Stimulated activated CD8-positive, alpha-beta memory T cell treated with anti-CD3 and anti-CD28 coated beads, Interleukin-4, amount 100 ng/mL, for 4 hours (primary cell): ENCODE measurements at places on chromosomes 11 and 22.

- DNase-seq = no peak
Measured at GRCh38 chr11:124865902-124866851, 945 bp downstream of the ROBO3 start.

- no peak for DNase-seq
Measured at GRCh38 chr11:122197066-122197987, 81.3 kb upstream of the BLID start.

GRCh38 chr11:13045734-13046133 is 36.6 kb downstream of the RASSF10 start:
- no peak for DNase-seq

DNA sequence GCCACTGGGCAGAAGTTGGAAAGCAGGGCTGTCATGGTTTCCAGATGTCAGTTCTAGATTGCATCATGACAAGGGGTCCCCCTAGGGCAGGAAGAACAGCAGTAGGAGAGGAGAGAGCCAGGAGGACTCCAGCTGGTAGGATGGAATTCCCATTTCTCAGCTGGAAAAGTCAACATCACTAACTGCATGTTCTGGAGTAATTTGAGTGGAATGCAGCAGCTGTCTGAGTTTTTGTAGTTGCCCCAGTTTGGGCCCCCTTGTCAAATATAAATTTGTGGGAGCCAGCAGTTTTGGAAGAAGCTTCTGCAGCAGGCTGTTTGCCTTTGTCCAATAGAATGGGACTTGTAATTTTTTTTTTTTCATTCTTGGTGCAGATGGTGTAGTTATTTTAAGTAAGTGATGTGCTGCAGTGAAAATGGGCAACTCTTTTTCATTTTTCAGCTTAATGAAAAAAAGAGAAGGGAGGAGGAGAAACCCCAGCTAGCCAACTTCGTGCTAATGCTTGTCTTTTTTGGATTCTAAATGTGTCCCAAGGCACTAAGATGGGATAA is 86.9 kb downstream of the LDLRAD3 start:
- no peak for DNase-seq

GRCh38 chr11:118171269-118172062 is 5.0 kb downstream of the SCN2B start:
- DNase-seq = peak; percentile 28

DNA sequence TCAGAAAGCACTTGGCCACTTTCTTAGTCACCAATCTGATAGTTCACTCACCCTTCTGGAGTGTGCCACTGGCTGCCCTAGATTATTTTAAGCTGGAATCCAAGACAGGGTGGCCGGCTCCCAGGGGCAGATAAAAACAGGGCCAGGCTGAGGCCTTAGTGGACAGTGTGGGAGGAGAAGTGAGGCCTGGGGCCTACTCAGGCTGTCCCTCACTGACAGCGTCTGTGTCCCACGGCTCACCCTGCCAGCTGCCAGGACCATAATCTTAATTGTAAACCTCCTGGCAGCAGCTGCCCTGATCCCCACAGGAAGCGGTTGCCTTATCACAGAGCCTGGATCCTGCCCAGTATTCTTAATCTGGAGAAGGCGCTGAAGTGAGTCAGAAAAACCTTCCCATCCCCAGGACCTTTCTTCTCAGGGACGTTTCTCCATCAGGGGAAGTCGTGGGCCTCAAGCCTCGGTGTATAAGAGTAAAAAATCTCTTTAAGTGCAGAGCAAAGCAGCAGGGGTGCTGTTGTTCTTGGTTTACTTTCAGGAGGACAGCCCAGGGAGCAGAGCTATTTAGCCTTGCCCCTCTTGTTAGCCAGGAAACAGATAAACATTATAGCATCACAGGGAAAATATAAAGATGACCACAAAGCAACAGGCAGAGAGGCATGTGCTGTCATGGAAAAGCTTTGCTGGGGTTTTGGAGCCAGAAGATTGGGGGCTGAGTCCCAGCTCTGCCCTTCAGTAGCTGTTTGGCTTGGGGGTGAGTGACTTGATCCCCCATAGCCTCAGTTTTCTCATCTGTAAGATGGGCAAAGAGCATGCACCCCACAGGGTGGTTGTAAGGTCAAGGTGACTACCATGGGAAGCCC is 39.6 kb downstream of the TSPAN18 start:
- DNase-seq = no peak

GRCh38 chr11:16392616-16393015 is 36.3 kb upstream of the SOX6 start:
- no peak for DNase-seq

- no peak for DNase-seq
Measured at GRCh38 chr22:37186997-37187522, 987 bp downstream of the C1QTNF6 start.

- no peak for DNase-seq
Measured at GRCh38 chr22:40473703-40474102, 103.3 kb downstream of the SGSM3 start.

DNA sequence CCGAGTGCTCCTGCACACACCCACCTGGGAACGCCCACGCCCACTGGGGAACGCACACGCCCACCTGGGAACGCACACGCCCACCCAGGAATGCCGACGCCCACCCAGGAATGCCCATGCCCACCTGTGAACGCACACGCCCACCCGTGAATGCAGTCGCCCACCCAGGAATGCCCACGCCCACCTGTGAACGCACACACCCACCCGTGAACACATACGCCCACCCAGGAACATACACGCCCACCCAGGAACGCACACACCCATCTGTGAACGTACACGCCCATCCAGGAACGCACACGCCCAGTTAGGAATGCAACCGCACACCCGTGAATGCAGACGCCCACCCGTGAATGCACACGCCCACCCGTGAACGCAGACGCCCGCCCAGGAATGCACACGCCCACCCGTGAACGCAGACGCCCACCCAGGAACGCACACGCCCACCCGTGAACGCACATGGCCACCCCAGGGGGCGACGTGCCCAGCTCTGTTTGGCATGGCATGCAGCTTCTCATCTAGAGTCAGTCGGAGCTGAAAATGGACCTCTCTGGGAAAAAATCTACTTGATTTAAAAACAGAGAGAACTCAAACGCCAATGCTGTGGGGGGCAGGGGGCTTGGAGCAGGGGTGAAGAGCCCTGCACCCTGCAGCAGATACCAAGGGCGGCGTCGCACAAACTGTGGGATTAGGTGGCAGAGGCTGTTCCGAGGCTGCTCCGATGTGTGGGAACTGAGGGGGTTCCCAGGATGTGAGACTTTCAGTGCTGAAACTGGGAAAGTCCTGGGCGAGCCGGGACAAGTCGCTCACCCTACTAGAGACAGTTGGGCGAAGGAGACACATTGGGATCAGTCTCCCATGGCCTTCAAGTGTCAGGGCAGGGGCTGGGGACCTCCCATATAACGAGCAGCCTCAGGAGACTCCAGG is 83.3 kb downstream of the MYEOV start:
- DNase-seq = no peak

GRCh38 chr11:70471254-70471653 is 72.9 kb downstream of the CTTN start:
- DNase-seq = no peak

GRCh38 chr11:8732324-8732670 is 49.7 kb downstream of the RPL27A start:
- no peak for DNase-seq

- no peak for DNase-seq
Measured at GRCh38 chr22:37965940-37966664, 12.6 kb downstream of the POLR2F start.

DNA sequence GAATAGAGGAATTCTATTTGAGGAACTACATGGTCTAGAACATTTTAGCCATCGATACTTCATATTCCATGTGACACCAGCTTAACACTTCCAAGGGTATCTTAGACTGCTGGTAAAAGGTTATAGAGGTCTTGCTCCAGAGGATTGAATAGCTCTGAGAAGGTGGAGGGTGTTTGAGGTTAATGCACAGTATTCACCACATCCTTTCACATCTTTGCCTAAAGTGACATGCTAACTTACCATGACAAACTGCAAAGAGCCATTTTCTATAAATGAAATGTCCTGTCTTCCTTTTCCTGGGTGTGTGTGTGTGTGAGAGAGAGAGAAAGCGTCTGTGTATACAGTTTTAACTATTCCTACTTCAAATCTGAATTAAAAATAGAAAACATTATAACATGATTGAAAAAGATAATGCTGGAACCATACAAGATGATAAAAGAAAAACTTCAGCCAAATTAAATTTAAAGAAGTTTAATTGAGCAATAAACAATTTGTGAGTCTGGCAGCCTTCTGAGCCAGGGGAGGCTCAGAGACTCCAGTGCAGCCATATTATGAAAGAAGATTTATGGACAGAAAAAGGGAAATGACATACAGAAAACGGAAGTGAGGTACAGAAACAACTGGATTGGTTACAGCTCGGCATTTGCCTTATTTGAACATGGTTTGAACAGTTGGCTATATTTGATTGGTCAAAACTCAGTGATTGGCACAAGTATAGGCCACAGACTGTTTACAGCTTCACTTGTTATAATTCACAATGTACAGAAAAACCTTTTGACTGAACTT is 320.9 kb upstream of the CCDC179 start:
- DNase-seq = no peak

GRCh38 chr11:113350336-113351067 is 36.1 kb downstream of the TTC12 start:
- DNase-seq = no peak

- DNase-seq = no peak
Measured at GRCh38 chr22:50001388-50002231, 11.0 kb downstream of the IL17REL start.

GRCh38 chr11:87473174-87473573 is 435.4 kb downstream of the TMEM135 start:
- no peak for DNase-seq

- no peak for DNase-seq
Measured at GRCh38 chr11:126636911-126637794, 281.7 kb downstream of the ST3GAL4 start.

DNA sequence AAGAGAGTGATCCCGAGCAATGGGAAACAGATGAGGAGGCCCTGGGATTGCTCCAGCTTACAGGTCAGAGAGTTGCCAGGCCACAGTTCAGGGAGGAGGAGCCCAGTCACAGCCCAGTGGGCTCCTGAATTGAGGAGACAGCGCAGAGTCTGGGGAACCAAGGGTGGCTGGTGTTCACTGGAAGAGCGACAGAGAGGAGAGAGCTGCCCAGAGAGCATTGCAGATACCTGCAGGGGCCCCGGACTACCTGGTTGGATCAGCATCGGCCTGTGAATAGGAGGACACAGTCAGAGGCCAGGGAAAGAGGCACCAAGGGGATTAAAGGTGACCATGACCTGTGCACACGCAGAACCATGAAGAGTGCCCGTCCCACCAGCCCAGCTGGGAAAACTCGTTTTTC is 648.6 kb downstream of the TBC1D22A start:
- no peak for DNase-seq

- no peak for DNase-seq
Measured at GRCh38 chr11:123588117-123588863, 66.1 kb downstream of the SCN3B start.

DNA sequence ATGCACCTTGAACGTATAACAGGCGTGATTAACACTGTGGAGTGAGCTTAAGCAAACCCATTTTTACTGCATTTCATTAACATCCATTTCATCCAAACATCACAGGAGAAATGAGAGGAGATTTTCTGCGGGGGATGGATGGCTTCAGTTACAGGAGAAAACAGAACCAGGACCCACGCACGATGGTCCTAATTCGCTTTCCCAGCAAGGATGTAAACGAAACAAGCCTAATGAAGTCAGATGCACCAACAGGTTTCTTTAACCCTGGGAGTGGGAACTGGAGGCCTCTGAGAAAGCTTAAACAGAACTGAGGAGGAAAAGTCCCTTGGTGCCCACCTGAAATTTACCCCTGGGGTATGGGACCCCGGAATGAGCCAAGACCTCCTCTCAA is 2.7 kb downstream of the CADM1 start:
- no peak for DNase-seq

DNA sequence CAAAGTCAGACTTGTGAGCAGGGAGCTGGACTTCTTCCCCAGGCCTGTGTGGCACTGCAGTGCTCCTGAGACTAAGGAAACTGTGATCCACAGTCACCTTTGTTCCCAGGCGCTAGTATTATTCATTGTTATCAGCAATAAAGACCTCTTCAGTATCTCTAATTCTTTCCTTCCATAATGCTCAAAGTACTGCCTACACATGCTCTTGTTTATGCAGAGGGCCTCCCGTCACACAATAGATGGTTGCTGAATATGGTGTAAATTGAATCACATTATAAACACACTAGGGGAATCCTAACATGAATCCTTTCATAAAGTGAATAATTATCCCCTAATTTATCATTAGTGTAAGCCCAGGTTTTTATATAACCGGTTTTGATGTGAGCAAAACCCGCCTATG is 493.3 kb downstream of the BUD13 start:
- DNase-seq = no peak

DNA sequence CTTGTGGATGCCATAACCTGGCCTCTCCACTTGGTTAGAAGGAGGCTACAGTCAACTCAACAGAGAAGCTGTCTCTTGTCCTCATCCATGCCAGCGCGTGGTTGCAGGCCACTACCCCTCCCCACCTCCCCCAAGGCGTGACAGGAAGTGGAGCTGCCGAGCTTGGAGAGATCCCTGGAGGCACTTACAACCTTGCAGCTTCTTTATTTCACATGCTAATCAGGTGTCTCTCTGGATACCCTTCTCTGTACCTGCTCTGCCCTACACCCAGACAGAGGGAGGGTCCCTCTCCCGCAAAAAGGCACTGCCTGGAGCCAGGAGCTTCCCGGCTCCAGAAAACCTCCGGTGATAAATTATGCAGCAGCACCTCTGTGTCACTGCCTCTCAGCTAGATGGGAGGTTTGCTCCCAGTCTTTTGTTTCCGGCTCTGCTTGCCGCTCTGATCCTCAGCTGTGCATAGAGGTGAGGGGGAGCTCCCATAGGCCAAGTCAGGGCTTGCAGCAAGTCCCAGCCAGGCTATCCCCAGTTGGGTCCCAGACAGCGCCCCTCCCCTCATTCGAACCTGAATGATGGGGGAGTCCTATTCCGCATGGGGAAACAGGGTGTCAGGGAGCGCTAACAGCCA is 5.7 kb downstream of the LRP4 start:
- no peak for DNase-seq
